Trophoblast cell (in vitro differentiated cells and primary cell): ENCODE measurements at places on chromosomes 3 and 15.

DNA sequence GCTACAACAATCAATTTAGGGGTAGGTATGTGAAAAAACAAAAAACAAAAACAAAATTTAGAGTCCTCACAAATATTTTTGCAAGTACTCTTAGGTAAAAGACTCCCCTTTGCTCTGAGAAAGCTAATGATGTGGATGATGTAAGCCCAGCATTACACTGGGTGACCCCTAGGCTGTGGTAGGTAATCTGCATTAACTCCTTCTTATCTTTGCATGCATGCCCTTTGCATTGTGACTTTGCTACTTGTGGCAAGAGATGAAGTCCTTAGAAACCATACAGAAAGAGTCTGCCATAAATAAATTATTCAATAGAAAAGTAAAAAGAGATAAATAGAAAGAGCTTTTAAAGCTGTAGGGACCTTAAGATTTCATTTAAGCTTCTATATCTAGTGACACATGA lies 159.7 kb upstream of the MBNL1 start:
- no peak for DNase-seq

DNA sequence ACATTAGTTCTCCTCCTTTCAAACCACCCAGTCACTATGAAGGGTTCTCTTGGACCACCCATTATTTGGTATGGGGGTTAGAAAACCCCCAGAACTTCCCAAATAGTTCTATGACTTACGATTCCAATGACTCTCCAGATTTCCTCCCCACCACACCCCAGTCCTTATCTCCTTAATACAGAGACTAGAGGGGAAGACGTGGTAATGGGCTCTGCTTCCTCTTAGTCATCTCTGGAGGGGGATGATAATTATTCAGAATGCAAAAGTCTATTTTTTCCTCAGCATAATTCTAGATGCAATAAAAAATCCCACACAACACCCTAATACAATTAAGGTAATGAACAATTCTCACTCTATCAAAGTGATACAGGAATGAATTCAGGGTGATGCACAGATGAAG lies 48.9 kb upstream of the CFAP161 start:
- DNase-seq = no peak

DNA sequence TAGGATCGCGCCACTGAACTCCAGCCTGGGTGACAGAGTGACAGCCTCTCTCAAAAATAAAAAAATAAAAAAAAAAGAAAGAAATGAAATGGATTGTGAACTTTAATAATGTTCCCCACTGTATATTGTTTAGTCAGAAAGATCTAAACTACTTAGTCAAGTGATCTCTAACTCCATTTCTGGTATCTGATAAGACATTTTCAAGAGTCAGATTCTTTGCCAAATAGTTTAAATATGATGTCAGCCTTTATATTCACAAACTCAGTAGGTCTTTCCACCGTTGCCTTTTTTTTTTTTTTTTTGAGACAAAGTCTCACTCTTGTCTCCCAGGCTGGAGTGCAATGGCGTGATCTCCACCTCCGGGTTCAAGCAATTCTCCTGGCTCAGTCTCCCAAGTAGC lies 29.0 kb upstream of the OSBPL11 start:
- no peak for DNase-seq

GRCh38 chr3:159448902-159449301 lies 539.7 kb upstream of the IL12A start:
- no peak for DNase-seq

DNA sequence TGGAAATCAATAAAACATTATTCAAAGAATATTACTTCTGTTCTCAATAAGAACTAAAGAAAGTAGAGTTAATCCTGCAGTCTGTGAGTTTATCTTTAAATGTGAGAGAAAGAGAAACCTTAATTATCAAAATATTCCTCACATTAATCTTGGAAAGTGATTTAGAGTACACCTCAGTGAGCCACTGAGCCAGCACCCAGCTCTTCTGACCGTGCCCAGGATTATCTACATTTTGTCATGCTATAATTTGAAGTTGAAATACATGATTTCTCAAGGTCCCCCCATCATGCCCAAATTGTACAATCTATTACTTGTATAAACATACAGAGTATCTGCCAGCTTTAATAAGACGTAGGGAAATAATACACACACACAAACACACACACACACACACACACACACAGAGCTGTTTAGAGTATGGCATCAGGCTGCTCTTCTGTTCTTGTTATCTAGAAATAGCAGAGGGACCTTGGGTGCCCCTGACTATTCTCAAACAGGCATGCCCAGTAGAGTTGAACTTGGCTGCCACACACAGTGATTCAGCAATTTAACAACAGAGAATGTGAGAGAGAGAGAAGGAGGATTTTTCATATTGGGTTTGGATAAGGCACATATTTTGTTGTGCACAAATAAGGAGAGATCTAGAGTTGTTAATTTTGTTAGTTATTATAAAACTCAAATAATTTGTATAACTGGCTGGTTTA lies 74.4 kb downstream of the P2RY1 start:
- no peak for DNase-seq

GRCh38 chr3:15277861-15278500 lies 54.4 kb downstream of the SH3BP5 start:
- DNase-seq = no peak
